ENCODE measurements at places on chromosomes 2 and 18.

- no peak for DNase-seq
Observed at GRCh38 chr2:101766337-101766736, 68.8 kb downstream of the MAP4K4 start.

- DNase-seq = no peak
Observed at GRCh38 chr2:233234264-233234663, 17.2 kb upstream of the ATG16L1 start.

DNA sequence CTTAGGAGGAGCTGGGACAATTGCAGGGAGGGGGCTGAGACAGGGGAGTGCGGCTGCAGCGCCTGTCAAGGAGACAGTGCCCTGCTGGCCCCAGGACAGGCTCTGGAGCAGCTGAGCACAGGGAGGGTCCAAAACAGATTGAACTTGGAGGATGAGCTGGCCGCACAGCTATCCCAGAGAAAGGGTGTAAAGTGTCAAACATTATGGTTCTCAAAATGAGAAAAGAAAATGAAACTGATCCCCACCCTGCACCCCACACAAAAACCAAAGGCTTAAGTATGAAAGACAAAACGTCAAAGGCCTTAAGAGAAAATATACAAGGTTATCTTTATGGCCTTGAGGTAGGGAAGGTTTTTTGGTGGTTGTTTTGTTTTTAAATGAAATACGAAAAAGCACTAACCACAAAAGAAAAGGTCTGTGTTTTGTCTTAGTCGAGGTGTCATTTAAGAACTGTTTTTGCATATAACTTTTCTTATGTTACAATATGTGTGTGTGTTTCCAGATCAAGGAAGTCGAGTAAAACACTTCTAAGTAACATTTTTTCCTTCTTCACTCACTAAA lies 111.8 kb downstream of the HDAC4 start:
- no peak for DNase-seq

GRCh38 chr2:203799908-203800307 lies 67.7 kb upstream of the CTLA4 start:
- no peak for DNase-seq

- no peak for DNase-seq
Observed at GRCh38 chr18:49319590-49319989, 140.9 kb downstream of the DYM start.

GRCh38 chr18:43501099-43501498 lies 223.8 kb upstream of the SYT4 start:
- DNase-seq = no peak

GRCh38 chr18:55232506-55232905 lies 273.2 kb upstream of the CCDC68 start:
- no peak for DNase-seq

DNA sequence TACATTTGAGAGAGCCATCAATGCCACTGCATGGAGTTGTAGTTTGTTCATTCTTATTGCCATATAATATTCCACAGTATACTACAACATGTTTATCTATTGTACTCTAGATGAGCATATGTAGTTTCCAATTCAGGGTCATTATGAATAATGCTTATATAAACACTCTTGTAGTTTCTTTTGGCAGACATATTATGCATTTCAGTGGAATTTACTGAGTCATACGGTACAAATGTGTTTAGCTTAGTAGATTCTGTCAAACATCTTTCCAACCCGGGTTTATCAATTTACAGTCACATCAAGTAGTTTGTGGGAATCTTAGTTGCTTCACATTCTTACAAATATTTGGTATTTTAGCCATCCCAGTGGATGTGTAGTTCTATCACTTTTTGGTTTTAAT lies 161.1 kb downstream of the KCNH7 start:
- DNase-seq = no peak

DNA sequence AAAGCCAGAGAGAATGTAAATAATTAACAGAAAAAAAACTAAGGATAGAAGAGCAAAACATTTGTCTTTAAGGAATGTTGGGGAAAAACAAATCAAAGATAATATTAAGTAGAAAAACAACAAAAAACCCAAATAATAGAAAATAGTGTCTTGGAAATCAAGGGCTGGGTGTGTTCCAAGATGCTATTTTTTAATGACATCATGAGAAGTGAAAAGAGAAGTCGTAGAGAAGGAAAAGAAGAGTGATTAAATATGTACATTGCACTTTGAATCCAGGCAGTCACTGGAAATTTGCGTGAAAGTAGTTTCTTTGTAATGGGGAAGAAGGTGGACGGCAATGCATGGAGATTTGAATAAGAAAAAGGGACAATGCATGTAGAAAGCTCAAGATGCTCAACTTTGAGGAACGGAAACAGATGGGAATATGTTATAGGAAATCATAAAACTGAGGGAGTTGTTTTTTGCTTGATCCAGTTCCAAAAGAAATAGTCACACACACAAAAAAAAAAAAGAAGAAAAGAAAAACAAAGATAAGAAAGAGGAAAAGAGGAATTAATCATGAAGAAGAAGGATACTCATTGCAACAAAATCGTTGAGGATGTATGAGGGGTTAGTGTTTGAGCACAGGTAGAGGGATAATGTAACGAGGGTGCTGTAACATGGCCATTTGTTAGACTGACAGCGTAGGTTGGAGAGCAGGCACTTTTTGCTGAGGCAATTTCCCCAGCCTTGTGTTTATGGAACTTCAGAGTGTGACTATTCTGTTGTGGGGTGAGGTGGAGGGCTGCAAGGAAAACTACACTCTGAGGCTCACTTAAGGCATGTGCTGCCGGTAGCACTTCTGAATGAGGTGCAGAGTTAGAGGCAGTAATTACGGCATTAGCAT lies 184.1 kb downstream of the CALCRL start:
- no peak for DNase-seq

DNA sequence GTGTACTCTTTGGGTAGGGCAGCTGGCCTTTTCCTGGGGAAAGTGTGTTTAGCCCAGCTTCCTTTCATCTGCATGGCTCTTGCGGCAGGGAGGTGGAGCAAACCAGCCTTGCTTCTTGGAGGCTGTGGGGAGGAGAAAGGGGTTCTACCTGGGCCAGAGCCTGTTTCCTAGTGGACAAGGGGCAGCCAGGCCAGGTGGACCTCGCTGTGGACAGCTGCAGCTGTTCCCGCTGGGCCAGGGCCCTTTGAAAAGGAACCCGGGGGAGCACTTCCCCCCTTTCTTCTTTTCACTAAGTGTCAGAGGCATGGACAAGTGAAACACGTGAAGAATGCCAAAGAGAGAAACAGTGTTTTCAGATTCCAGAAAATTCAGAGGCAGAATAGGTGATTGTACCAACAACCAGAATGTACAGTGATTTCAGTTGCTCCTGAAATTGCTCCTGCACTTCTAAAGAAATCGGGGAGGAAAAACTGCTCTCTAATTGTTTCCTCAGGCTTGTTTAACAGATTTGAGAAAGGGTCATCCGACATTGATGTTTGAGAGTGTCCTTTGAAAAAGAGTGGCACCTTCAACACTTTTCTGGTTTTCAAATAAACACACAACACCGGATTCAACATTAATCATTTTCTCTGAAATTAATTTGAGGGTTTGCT lies 3.9 kb downstream of the GLI2 start:
- DNase-seq = no peak

DNA sequence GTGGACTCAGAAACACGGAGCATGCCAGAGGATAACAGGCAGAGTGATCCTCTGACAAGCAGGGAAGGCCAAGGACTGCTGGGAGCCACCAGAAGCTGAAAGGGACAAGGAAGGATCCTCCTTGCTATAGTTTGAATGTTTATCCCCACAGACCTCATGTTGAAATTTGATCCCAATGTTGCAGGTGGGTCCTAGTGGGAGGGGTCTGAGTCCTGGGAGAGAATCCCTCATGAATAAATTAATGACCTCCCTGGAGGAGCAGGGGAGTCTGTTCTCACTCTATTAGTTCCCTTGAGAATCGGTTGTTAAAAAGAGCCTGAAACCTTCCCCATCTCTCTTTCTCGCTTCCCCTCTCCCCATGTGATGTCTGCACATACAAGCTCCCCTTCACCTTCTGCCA lies 124.4 kb downstream of the FBXO15 start:
- DNase-seq = no peak

Data from urinary bladder (tissue), 4 donors.